Activated CD8-positive, alpha-beta memory T cell treated with anti-CD3 and anti-CD28 coated beads for 1 hour (primary cell): ENCODE measurements at places on chromosomes 16 and 17.
A peak's percentile ranks its signal among the peaks of the same experiment; 100 is the strongest.

DNA sequence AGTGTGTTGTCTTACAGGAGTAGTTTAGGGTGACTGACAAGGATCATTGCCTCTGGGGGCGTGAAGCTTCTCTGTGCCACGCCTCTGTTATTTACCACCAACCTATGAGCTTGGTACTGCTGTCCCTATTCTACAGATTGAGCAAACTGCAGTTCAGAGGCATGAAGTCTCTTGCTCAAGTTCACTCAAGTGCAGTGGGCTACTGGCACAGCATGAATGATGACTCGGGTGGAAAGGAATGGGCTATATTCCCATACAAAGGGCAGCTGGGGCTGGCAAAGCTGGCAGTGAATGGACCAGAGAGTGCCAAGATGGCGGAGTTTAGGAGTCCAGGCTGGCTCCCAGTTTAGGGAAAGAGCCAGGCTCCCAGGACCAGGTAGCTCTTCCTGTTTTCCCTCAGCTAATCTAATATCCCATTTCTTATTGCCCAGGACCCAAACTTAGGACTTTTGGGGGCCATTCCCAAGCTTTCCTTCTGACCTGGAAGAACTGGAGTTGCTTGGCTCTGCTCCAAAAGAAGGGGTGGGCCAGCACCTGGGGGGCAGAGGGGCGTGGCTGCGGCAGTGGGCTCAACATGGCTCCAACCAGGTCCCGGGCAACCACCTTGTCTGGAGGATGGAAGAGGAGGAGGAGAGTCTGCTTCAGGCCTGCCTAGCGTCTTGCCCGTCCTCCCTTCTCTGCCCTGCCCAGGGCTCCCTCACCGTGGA is 12.9 kb downstream of the PLK1 start:
- no peak for DNase-seq

DNA sequence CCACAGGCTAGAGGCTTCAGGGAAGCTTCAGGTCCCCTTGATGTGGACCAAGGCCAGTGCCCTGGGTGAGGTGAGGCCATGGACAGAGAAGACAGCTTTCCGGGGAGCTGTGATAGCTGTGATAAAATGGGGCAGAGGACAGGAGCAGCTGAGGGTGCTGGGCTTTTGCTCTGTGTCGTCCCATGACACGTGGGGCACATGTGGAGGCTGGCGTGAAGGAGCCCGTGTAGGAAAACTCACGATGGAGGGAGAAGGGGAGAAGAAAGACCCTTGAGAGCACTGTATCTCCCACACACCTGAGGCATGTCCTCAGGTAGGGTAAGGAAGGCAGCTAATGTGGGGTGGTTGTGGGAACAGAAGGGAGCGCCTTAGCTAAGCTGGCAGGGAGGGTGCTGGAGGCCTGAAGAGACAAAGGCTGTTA is 21.3 kb downstream of the B9D1 start:
- no peak for DNase-seq

DNA sequence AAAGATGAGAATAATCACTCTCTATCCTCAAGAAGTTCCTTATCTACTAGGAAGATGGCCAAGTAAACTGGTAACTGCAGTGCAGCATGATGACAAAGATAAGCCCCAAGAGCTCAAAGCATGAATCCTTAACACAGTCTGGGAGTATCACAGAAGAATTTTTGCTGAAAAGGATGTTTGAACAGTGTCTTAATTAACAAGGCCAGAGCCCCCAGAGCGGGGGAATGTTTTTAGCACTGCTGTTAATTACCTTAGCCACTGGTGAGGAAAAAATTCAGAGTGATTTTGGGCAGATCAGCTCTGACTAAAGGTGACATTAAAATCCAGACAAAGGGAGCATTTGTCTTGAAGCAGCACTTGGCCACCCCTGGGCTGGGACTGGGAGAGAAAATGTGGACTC is 30.1 kb downstream of the ADAMTS18 start:
- DNase-seq, result no peak

GRCh38 chr17:66580184-66580955 is 254.5 kb upstream of the CACNG5 start:
- no peak for DNase-seq

DNA sequence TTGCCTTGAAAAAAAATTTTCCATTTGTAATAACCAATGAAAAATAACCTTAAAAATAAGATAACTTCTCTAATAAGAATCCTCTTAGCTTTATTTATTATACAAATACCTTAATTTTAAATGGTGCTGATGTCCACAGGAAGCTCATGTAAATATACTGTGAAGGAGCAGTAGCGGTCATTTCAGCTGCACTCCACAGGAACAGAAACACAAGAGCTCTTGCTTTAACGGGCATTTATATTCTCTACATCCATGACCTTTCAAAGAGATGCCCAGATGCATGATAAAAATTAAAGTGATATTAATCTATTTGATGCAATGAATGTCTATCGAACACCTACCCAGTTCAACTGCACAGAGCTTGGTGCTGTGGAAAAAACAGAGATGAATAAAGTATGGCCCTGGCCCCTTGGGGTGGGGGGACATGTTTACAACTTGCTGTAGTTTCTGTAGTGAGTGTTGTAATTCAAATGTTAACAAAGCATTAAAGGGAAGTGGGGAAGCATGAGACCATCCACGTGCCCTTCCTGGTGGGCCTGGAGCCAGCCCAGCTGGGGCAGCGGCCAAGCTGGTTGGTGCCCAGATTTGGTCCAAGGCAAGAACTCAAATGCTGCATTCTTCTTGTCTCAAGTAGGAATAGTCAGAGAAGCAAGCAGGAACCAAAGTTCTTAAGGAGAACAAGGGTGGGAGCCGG is 47.9 kb downstream of the IQCK start:
- no peak for DNase-seq

GRCh38 chr16:6216836-6217235 is 1115.8 kb upstream of the RBFOX1 start:
- DNase-seq, result no peak

DNA sequence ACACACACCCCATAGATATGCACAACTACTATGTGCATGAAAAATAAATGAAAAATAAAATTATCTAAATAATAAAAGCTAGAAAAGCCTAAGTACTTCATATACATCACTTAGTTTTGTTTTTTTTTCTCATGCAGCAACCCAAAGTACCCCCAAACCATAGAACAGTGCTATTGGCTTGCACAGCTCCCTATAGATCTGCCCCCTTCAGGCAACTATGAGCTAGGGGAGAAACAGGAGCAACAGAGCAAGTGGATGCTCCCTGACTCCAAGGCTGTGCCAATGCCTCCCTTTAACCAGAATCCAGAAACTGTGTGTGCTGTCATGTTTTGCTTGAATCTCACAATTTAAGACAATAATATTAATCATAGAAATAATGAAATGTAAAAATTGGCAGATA is 605.5 kb downstream of the TOX3 start:
- no peak for DNase-seq

DNA sequence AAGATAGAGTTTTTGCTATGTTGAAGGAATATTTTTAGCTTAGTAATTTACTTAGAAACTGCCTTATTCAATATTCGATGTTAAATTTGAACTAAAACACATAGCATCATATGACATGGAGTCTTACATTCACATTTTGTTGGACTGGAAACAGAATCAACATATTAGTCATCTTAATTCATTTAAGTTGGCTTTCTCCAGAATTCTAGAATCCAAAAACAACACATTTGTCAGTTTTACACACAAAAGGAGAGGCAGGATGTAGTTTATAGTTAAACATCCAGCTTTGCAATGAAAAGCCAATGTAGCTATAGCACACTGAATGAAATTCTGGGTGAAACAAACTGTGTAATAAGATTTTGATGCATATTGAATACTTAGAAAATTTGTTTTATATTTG is 43.3 kb downstream of the WWOX start:
- DNase-seq, result no peak

- DNase-seq, result no peak
Observed at GRCh38 chr16:48125888-48126287, 29.9 kb downstream of the ABCC12 start.

GRCh38 chr16:30521873-30522641 is 4.3 kb downstream of the ZNF768 start:
- no peak for DNase-seq

DNA sequence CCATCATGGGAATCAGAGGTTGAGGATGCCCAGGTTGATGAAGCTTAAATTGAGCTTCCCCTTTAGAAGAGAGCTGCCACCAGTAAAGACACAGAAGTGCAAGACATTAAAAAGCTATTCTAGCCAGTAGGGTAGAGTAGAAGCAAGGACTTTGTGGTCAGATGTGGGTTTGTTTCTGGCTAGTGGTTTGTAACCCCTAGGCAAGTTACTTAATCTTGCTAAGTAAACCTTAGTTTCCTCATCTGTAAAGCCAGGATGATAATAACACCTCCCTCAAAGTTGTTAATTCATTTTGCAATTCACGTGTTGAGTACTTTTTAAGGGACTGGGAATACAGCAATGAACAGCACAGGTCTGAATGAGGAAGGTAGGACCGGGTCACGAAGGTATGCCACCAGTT is 3.6 kb downstream of the SNTB2 start:
- DNase-seq, result no peak

GRCh38 chr17:58692239-58693055 is at the start of gene RAD51C:
Gene RAD51C, plus strand, starts transcription at chr17:58692602. Its CDS starts 42 bp downstream, at chr17:58692644.
- DNase-seq, result peak; percentile 79

DNA sequence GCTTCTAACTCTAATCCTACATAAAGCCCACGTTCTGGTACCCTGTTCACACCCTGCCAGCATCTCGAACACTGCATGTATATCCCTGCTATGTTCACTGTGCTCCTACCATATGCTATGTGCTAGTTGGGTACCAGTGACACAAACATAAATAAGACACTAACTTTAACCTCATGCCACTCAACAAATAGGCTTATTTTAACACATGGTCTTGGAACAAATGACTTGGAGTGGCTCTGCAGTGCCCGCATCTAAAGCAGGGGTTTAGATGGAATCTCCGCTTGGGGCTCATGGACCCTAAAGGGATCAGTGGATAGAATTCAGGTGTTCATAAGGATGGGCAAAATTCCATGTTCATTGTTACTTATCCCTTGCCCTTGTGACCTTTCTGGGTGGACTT is 175.7 kb upstream of the ZKSCAN2 start:
- no peak for DNase-seq

- DNase-seq, result no peak
Observed at GRCh38 chr17:82920150-82920549, 80.3 kb upstream of the ZNF750 start.

DNA sequence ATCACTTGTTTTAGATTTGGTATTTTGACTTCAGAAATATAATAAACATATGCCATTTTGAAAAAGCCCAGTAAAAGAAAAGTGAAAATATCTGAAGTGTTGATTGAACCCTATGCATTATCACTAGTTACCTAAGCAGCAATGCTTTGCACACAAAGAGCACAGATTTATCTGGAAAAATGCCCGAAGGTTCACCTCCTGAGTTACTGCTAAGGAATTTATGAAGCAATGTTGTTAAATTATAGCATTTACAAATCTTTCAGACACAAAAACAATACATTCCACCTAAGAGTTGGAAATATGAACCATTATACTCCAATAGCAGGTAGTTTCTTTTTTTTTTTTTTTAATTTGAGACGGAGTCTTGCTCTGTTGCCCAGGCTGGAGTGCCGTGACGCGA is 38.9 kb upstream of the GHDC start:
- no peak for DNase-seq

GRCh38 chr16:46549477-46549876 is 71.7 kb downstream of the SHCBP1 start:
- DNase-seq, result no peak

GRCh38 chr17:49962599-49963308 is 6.2 kb upstream of the DLX4 start:
- no peak for DNase-seq

- DNase-seq, result no peak
Observed at GRCh38 chr16:88599092-88599733, 29.0 kb downstream of the ZC3H18 start.

DNA sequence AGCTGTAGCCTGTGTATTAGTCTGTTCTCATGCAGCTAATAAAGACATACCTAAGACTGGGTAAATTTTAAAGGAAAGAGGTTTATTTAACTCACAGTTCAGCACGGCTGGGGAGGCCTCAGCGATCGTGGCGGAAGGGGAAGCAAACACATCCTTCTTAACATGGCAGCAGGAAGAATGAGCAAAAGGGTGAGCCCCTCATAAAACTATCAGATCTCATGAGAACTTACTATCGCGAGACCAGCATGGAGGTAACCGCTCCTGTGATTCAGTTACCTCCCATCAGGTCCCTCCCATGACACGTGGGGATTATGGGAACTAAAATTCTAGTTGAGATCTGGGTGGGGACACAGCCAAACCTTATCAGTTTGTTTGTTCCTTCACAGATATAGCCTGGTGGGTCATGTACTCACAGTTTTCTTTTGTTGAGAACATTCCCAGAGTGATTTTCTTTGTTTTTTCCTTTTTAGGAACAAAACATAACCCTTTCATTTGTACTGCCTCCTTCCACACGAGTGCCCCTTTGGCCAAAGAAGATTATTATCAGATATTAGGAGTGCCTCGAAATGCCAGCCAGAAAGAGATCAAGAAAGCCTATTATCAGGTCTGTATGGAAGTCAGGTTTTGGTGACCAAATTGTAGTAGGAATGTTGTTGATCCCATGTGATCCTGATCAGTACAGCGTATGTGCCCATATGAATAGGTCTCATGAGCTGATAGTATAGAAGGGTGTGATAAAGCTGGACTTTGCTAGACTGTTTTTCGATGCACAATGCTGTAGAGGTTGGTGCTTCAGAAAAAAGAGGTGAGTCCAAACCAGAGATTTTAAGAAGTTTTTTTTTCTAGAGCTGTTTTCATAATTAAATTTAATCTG is 8.5 kb downstream of the DNAJA3 start:
- no peak for DNase-seq

GRCh38 chr17:57046749-57047148 is 38.3 kb upstream of the AKAP1 start:
- no peak for DNase-seq

DNA sequence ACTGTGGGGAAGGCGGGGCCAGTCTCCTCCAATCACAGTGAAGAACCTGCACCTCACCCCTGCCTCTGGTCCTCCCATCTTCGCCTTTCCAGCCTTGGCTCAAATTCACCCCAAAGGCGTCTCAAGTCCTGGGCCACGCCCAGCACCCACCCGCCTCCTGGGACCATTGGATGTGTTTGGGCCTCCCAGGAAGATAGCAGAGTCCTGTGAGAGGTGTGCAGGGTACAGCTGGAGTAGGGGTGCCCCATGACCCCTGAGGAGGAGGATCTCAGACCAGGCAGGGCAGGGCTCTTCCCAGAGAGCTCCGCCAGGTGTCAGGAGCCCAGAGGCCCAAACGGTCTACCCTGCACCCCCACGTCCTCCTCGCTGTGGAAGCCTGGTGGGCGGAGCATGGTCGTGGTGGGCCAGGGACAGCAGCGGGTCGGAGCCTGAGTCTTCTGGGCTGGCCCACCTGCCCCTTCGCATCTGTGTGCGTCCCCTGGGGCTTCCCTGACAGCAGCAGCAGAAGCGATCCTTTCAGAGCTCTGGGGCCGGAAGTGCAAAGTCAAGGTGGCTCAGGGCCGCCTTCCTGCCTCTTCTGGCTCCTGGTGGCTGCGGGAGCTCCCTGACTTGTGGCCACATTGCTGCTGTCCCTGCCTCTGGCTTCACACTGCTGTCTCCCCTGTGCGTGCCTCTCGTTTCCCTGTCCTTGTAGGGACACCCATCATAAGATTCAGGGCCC is 34.9 kb upstream of the ZNF469 start:
- no peak for DNase-seq
